ENCODE measurements at places on chromosomes 12 and 14.

DNA sequence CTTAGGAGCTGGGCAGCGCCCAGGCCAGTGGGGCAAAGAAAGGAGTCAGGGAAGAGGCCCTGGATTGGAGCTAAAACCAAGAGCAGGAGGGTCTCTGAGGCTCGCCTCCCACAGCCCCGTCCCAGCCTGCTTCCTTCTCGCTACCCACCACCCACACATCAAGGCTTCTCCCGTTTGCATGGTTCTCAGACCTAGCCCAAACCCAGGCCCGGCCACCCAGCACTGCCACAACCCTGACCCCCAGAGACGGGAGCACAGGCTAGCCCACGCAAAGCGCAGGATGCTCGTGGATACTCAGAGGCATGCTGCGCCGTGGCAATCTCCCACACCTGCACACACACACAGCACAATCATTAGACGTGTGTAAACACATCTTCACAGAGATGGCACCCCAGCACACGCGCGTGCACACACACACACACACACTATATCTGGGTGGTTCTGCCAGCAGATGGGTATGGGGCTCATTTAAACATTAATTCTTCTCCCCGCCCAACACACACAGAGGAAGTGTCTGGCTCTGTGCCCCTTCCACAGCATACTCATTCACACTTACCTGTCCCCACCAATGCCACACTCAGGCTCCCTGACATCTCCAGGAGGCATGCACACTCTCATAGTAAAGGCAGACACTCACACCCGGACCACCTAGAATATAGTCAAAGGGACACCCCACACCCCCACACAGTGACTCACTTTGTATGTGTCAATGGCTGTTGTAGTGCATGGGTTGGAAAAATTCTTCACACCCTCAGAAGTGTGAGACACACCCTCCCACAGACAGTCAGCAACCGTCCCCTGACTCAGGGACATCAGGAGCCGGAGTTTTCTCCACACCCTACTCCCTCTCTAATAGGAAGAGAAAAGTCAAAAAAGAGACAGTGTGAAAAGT lies 1.1 kb downstream of the CARMIL3 start:
- peak; percentile 81 for DNase-seq

DNA sequence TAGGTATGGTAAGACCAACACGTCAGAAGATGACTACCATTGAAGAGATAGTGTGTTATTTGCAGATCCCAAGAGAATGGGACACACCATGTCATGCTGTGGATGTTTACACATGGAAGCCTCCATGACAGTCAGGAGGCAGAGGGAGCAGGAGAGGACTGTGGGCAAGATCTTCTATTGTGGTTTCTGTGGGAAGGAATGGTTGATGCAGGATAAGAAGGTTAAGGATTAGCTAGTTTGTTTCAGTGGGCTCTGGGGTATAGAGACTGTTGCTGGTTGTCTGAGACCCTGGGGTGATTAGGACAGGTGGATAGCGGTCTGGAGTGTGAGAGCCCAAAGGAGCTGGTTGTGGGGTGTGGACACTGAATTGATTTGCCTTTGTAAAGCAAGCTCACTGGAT lies 23.3 kb downstream of the TAS2R7 start:
- DNase-seq = no peak

GRCh38 chr12:3542156-3542555 lies 51.2 kb downstream of the PRMT8 start:
- no peak for DNase-seq

- DNase-seq = no peak
Measured at GRCh38 chr12:88706286-88706685, 126.0 kb upstream of the KITLG start.

DNA sequence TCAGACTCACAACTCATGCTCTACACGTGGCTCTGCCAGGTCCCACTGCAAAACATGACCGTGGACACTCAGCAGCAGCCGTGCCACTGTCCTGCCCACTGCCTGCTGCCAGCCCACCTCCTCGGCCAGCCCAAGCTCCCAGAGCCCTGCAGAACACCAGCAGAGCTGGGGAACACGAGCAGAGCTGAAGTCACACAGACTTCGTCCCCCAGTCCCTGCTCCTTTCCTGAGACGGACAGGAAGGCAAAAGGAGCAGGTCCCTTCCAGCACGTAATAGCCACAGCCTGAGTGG lies 152.1 kb downstream of the DPF3 start:
- no peak for DNase-seq

DNA sequence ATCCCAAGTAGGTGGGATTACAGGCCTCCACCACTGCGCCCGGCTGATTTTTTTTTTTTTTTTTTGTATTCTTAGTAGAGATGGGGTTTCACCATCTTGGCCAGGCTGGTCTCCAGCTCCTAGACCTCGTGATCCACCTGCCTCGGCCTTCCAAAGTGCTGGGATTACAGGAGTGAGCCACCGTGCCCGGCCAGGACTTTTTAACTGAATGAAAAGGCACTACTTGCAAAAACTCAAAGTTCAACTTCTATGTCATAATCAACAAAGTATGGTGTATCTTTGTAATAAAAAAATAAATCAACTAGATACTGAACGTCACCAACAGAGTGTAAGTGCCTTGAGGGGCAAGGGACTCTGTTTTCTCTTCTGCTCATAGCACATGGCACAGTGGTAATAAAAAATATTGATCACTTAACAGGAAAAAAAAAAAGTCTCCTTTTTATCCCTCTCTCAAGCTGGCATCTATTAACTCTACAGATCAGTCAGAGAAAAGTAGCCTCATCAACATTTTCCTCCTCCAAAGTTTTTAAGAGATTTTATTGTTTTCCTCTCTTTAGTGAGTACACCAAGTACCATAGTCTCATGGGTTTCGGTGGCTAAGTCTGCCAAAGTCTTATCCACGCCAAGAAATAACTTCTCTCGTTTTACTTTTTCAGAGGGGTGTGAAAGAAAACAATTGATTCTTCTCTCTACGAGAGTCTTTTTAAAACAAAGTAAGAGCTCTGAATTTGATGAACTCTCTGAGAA lies 10.6 kb upstream of the FOXN3 start:
- no peak for DNase-seq

GRCh38 chr14:88598097-88598675 lies 35.3 kb downstream of the ZC3H14 start:
- peak; percentile 23 for DNase-seq

- DNase-seq = no peak
Measured at GRCh38 chr12:120833849-120834248, 70.3 kb downstream of the SPPL3 start.

- no peak for DNase-seq
Measured at GRCh38 chr14:60771117-60771516, 36.6 kb downstream of the MNAT1 start.

- DNase-seq = no peak
Measured at GRCh38 chr14:104856869-104857860, 7.9 kb upstream of the CEP170B start.

DNA sequence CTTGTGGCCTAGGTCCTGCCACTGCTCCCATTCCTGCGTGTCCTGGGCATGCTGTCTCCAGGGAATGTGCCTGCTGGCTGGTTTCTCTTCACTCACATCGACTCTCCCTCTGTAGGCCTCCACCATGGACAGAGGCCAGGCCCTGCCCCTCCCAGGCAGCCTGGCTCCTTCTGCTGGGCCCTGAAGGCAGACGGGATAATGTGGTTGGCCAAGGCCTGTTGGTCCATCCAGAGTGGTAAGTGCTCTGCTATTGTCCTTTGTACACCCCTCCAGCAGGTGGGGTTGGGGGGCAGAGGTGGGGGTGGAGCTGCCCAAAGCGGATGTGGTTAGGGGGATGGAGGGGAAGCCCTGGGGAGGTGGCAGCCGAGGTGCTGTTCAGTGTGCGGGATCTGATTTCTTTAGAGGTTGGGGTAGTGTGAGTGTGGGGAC lies 9.5 kb upstream of the NR4A1 start:
- peak; percentile 57 for DNase-seq

DNA sequence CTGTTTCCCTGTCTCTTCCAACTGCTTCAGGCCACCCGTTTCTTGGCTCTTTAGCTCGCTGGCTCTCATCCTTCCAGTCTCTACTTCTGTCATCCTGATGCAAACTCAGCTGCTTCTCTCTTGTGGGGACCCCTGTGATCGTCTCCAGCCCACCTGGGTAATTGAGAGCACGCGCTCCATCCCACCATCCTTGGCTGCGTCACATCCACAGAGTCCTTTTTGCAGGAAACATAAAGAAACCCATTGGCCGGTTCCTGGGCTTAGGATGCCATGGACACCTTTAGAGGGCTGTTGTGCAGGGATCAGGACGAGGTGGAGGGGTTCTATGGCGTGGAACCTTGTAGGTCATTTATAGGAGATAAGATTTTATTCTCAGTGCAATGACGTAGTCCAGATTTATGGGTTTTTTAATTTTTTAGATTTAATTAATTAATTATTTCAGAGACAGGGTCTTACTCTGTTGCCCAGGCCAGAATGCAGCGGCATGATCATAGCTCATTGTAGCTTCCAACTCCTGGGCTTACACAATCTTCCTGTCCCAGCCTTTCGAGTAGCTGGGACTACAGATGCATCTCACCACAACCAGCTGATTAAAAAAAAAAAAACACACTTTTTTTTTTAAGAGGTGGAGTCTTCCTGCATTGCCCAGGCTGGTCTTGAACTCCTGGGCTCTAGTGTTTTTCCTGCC lies 82.6 kb downstream of the CCDC92 start:
- DNase-seq = no peak

DNA sequence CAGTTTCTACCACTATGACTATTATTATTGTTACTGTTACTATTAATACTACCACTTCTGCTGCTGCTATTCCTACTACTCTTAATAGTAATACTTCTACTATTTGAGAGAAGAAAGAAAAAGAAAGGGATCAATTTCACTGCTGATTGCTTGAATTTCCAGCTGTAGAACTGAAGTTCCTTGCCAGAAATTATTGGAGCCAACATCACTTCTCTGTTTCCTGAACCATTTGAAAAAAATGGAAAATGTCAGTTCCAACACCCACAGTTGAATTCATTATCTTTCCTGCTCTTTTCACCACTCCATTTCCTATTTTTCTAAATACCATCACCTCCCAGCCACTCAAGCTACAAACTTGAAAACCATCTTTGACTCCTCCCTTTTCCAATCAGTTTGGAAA lies 54.1 kb upstream of the PIK3C2G start:
- no peak for DNase-seq

DNA sequence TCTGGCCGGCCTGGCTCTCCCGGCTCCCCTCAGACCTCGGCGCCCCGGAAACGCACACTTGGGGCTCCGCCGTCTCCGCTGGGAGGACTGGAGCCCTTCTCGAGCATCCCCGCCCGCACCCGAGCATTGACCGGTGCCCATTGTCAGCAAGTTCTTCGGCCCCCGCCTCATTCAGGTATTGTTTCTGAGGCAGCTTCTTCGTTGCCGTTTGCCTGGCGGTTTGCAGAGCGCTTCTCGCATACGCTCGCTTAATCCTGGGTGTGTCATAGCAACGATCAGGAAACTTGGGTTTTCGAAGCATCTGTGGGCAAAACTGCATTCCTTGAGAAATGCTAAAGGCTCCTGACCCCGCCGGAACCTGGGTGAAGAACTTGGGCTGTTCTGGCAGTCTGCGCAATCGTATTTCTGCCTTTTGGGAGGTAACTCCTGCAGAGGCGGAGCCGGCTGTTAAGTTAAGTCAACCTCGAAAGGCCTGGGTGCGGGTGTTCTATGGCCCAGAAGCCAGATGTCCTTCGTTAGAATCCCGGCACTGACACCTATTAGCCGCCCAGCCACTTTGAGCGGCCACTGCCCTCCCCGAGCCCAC lies 518 bp downstream of the GSKIP start:
- DNase-seq = peak; percentile 49

GRCh38 chr12:69666798-69667197 lies 32.3 kb downstream of the BEST3 start:
- DNase-seq = no peak

DNA sequence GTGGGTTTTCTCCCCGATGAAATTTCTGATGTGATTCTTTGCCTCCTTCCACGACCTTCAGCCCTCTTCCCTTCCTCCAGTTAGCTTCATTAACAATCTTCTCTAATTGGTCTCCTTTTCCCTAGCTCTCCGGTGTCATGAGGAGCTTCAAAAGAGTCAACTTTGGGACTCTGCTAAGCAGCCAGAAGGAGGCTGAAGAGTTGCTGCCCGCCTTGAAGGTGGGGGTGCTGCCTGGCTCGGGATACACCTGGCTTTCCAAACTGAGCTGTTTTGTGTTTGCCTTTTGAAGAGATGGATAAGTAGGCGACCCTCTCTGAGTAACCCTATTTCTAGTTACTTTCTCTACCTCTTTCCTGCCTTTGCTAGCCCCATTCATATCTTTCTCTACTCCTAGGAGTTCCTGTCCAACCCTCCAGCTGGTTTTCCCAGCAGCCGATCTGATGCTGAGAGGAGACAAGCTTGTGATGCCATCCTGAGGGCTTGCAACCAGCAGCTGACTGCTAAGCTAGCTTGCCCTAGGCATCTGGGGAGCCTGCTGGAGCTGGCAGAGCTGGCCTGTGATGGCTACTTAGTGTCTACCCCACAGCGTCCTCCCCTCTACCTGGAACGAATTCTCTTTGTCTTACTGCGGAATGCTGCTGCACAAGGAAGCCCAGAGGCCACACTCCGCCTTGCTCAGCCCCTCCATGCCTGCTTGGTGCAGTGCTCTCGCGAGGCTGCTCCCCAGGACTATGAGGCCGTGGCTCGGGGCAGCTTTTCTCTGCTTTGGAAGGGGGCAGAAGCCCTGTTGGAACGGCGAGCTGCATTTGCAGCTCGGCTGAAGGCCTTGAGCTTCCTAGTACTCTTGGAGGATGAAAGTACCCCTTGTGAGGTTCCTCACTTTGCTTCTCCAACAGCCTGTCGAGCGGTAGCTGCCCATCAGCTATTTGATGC lies 797 bp downstream of the ESPL1 start:
- no peak for DNase-seq

- DNase-seq = no peak
Measured at GRCh38 chr12:130617219-130617618, 98.9 kb downstream of the RIMBP2 start.

DNA sequence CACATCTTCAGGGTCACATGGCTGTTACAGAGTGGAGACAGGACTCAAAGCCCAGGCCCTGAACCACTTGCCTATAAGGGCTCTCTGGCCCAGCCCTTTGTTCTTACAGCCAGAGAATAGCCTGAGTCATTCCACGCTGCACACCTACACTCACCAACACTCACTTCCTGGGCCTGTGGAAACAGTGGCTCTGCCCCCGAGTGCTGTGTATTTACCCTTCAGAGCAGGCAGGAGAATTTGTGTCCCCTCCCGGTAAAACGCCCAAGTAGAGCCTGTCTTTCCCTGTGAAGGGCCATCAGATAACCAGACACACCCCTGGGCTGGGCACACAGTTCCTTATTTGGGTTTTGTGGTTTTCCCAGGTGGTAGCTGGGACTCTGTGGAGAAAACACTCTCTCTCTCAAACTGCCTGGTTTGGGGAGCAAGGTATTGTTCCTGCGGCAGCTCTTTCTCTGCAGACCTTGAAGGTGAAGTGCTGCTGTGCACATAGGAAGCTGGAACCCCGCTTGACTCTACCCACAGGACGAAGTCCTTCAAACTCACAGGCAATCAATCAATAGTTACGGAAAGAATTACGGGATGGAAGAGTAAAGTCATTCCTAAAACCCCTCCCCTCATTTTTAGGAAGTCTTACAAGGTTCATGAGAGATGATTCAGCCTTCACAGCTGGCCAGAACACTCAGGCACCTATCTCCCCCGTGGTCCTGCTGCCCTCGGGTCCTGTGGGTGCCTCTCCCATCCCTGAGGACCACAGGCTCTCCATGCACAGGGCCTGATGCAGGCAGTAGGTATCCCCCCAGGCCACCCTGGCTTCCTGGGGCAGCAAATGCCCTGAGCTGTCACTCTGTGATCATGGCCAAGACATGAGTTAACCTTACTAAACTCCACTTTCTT lies 20.3 kb downstream of the FIGNL2 start:
- DNase-seq = peak; percentile 87

Data from activated CD4-positive, alpha-beta memory T cell treated with anti-CD3 and anti-CD28 coated beads for 36 hours (primary cell).